ENCODE measurements at places on chromosomes 5 and 9. TPM values are rescaled to one million over a fixed set of nuclear protein-coding genes. Genes with fewer than 3 reads are reported as not detected.

DNA sequence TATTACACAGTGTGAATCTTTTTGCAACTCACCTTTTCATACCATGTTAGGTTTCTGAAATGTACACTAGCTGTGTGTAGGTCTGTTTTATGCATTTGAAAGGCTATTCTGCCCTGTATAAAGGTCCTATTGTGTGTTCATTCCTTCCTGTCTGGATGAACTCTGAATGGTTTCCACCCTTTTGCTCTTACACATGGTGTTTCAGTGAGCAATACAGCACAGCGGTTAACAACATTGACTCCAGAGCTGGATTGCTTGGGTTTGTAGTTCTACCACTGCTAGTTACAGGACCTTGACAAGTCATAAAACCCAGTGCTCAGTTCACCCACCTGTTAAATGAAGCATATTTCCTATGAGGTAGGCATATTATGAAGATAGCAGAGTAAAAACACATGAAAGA lies 331.6 kb downstream of the ADGRV1 start:
- DNase-seq: no peak

GRCh38 chr5:151078490-151079262 lies 2.2 kb downstream of the TNIP1 start:
- DNase-seq: no peak

DNA sequence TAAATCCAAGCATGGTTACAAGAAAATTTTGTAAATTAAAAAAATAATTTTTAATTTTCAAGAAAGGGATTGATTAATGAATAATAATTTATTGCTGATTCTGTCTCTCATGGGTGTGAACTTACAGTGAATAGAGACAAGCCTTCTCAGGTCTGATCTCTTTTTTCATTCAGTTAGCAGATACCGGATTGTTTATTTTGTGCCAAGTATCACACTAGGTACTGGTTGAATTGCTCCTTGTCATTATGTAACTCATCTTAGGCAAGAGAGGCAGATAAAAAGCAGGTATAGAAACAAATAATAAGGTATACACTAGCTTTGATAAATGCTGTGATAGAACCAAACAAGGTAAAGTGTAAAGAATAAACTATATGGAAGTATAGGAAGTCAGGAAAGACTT lies 283.3 kb downstream of the PJA2 start:
- no peak for DNase-seq

MYOZ3 gene
- polyA plus RNA-seq: 6.9 TPM

PLCXD3 gene
- 0.52 TPM for polyA plus RNA-seq

OTULINL gene
- 10.9 TPM for polyA plus RNA-seq

- DNase-seq: no peak
Measured at GRCh38 chr5:157306692-157307471, 41.0 kb downstream of the CYFIP2 start.

DNA sequence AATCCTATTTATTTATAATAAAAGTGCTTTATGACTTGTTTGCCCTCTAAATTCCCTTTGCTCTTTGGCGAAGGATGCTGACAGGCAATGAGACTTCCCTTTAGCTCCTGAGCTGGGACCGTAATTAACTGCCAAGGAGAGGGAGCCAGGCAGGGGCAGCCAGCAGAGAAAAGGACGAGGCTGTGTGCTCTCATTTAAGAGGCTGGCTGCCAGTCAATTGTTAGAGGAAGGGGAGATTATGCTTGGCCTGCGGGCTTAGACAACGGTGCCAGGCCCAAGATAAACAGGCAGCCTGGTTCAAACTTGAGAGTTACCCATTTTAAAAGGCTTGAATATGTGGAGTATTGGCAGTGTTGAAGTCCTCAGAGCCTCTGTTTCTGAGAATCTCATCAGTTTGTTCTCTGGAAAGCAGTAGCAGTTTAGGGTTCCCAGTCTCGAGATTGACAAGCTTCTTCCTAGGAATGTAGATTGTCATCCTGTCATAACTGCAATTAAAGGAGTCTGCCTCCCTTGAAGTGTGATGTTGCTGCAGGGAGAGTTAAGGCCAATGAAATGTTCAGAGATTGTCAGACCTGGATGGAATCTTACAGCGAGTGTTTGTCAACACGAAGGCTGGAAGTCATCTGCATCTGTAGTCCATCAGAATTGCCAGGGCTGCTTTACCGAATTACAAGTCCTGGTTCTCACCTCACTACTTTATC lies 113.2 kb downstream of the JAKMIP2 start:
- DNase-seq: no peak

MEIKIN gene
- not detected for polyA plus RNA-seq

DNA sequence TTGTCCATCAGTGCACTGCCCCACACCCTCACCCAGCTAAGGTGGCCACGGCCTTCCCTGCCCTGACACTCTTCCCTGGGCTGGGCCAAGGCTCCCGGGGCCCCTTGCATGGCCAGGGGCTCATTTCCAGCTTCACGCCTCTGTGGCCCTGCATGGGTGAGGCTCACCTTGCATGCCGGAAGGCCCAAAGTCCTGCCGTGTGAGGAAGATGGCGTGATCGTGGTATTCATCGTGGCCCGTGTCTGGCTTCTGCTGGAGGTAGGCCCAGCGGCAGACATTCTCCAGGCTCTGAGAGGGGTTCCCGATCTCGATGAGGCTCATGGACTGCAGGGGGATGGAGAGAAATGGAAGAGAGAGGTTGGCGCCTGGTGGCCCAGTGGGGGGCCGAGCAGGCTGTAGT lies 98.4 kb downstream of the ZNF354C start:
- DNase-seq: no peak

GRCh38 chr5:131647048-131647769 lies 12.2 kb upstream of the RAPGEF6 start:
- DNase-seq: no peak

RGS7BP gene
- polyA plus RNA-seq: 9.5 TPM

DNA sequence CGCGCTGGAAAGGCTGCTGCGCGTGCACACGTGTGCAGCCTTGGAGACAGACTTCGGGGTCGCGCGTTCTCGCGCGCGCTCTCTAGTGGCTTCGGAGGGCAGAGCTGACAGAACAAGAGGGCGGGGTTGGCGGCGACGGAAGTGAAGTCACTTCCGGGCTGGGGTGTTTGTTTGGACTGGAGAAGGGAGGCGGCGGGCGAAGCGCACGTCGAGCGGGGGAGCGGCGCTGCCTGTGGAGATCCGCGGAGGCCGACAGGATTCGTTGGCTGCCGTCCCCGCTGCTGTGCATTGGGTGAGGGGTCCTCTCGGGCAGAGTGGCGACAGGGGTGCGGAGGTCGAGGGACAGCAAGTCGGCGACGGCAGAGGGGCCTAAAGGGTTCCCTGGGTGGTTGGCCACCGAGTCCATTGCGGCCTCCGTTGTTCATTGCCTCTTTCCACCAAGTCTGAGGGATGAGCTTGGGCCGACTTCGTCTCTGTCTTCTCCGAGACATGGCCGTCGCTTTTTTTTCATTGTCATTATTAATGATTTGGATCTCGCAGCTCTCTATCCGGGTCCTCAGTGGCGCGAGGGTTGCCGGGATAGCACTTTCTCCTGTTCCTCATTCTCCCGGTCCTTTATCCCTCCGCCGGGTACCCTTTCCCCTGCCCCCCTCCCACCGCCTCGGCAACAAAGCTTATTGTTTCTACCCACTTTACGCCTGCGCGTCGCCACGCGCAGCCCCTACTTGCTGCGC lies at the start of gene PAIP2:
PAIP2 (plus strand) TSS at position 166 of the 734 bp plus-strand sequence. CDS start 21,931 bp downstream, outside the sequence.
- DNase-seq: peak; percentile 98

DNA sequence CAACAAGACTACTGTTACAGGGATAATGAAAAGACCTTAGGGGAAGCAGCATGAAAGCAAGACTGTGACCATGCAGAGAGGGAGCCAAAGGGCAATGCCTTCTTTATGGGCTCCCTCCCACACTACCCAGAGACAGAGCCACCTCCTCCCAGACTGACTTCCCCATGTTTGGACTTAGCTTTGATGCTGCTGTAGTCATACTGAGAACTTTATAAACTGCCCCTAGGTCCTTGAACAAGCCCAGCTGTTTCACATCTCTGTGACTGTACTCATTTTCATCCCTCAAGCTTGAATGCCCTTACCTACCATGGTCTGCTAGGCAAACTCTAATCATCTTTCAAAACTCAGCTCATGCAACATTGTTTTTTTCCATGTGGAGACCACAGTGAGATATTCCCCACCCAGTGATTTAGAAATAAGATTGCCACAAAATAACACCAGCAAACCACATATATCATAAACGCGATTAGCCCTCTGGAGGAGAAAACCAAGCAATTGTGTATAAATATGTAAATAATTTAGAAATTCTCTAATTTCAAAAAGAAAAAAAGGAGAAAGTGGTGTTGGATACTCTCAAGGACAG lies 23.4 kb upstream of the FAM169A start:
- no peak for DNase-seq

SPINK13 gene
- 1.1 TPM for polyA plus RNA-seq

SLC6A18 gene
- polyA plus RNA-seq: 0.53 TPM

DNA sequence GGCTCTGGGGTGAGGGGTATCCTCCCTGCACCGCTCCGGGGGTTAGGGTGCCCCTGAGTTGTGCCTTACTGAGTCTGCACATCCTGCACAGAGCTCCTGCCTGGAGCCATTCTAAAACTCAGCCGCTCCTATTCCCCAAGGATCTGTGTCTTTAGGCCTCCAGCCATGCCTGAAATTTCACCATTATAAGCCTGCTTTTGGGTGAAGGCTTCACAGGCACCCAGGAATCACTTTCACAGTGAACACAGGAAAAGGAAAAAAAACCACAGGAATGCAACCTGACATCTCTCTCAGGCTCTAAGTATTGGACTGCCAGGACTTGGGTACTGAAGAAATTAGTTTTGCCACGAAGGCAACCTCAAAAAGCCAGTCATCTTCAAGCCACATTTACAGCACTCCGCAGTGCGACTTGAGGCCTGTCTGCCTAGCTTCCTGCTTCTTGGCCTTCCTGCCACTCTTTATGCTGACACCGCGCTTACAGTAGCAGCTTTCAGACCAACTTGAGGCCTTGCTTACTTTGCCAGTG lies 30.9 kb downstream of the GALNT10 start:
- DNase-seq: peak; percentile 14

DNA sequence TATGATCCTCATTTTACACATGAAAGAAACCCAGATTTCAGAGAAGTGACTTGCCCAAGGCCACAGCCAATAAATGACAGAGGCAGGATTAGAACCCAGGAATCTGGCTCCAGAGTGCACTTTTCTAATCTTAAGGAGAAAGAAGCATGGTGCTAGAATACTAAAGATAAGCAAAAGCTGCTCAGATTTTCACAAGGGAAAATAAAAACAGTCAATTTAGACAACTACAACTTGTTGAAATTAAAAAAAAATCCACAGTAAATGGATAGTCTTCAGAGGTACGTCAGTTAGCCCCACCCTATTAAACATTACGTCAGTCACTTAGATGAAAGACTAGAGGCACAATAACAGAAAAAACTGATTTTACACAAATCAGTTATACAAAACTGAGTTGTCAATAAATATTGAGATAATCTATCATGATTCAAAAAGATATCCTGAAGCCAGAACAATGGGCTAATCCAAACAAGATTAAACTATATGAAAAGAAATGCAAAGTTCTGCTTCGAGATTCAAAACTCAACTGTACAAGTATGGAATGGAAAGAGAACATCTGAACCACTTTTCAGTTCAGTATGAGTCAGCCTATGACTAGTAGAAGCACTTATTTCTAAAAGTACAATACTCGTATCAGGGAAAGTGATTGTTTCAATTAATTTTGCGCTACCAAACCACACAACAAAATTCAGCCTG lies 9.3 kb downstream of the TMEM245 start:
- no peak for DNase-seq

GRCh38 chr5:14588145-14588544 lies 6.6 kb downstream of the OTULINL start:
- no peak for DNase-seq

KLHL3 gene
- polyA plus RNA-seq: 25.4 TPM

DNA sequence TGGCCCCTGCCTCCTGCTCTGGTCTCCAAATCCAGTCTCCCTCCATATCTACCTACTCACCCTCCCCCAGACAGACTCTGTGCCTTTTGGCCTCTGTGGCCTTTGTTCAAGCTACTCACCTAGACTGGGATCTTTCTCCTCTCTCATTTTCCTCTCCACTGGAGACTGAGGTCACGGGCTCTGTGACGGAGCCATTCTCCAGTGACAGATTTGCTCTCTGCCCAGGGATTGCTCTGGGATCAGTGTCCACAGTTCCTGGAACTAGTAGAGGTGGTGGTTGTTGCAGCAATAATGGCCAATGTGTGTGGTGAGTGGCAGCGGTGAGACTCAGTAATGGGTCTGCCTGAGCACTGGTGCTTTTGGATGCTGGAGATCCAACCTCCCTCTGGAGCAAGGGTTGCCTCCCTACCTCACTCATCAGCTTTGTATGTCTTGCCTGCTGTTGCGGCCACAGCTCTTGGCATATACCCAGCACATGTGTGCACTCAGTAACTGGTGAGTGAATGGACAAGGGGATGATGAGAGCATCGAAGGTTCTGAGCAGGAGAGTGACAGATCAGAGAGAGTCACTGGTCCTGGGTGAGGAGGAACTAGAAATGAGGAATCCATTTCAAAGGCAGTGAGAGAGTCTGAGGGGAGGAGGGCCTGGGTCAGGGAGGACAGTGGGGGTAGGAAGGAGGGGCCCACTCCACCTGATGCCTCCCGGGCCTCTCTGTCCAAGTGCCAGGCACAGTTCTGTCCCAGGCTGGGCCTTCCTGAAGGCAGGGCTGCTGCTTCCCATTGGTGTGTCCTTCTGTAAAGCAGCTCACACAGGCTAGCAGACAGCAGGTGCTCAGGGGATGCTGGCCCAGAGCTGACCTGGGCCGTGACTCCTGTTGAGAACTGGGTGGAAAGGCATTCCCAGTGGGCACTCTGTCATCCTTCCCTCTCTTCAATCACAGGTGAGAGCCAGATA lies 96.5 kb upstream of the PITX1 start:
- DNase-seq: no peak

GRCh38 chr9:76490249-76490990 lies 31.4 kb downstream of the GCNT1 start:
- DNase-seq: no peak

- no peak for DNase-seq
Measured at GRCh38 chr5:42924686-42925085, 113.0 kb upstream of the SELENOP start.

DNA sequence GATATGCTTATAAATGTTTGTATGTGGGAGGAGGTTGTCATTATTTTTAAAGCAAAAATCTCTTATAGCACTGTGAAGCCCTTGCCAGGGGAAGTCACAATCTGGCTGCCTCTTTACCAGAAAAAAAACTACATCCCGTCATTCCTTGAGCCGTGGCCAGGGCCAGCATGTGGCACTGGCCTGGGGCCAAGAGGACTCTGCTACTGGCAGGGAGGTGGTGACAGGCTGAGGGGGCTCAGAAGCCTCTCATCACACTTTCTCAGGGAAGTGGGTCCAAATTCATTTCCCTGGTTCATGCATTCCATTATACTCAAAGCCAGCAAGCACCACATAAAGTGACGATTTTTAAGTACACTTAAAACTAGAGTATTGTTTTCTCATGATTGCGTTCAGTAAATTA lies 457.3 kb downstream of the ZNF608 start:
- no peak for DNase-seq
